ENCODE measurements at places on chromosomes 3 and 15.

- no peak for DNase-seq
Observed at GRCh38 chr3:172224560-172225214, 185.3 kb downstream of the FNDC3B start.

DNA sequence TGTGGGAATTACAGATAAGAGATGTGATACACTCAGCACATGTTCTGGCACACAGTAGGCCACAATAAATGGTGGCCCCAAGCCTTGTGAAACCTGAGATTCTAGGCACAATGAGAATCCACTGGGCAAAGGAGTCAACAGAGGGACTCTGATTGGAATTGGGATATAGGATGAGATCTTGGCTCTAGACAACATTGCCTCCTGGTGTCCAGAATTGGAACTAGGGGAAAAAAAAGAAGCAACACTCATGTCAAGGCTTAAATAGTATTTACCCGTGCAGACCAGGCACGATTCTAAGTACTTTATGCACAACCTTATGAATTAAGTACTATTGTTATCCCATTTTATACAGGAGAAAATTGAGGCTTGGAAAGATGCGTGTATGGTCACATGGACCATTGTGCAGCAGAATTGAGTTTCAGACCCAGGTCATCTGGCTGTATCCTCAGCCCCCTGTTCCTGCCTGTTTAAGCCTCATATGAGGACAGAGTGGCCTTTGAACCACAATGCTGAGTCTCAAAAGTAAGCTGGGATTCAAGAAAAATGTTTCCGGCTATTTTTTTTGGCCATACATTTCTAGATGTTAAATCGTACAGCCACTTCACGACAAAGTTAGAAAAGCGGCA lies 124.8 kb downstream of the SV2B start:
- DNase-seq, result no peak

DNA sequence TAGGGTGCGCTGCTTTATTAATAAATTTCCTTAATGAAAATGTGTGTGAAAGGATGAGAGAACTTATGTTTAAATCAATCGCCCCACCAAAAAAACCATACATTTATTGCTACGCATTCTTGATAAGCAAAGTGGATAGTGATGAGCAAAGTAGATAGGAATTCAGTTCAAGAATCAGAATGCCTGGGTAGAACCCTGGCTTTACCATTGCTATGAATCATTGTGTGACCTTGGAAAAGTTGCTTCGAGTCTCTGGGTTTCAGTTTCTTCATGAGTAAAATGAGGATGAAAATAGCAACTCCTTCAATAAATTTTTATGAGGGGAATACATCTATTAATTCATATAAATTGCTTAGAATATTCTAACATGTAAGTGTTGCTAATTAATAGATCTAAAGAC lies 2.6 kb upstream of the ALCAM start:
- no peak for DNase-seq

GRCh38 chr3:158703566-158703965 lies 28.7 kb downstream of the RARRES1 start:
- no peak for DNase-seq

GRCh38 chr15:77461486-77461885 lies 40.8 kb downstream of the HMG20A start:
- DNase-seq, result no peak

DNA sequence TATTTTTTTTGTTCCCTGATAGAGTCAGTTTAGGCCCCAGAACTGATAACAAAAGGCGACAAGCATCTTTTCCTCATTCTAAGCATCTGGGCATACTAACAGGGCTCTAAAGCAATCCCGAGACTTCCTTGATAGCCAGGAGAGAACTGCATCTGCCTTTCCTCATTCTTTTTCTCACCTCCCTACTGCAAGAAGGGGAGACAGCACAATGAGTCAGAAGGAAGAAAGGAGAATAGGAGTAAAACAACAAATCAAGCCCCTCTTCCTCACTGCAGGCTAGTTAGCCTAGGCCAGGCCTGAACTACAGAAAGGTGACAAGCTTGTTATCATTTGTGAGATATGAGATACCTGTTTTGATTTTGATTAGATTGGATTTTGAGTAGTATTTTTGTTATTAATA lies 97.9 kb downstream of the NAALADL2 start:
- no peak for DNase-seq

GRCh38 chr3:5678248-5678647 lies 490.7 kb downstream of the EDEM1 start:
- no peak for DNase-seq

- DNase-seq, result no peak
Observed at GRCh38 chr3:194608981-194609380, 24.2 kb downstream of the TMEM44 start.

- peak; percentile 35 for DNase-seq
Observed at GRCh38 chr3:43638594-43639447, 17.0 kb upstream of the ANO10 start.

- no peak for DNase-seq
Observed at GRCh38 chr15:66089049-66089448, 164.5 kb downstream of the MEGF11 start.

DNA sequence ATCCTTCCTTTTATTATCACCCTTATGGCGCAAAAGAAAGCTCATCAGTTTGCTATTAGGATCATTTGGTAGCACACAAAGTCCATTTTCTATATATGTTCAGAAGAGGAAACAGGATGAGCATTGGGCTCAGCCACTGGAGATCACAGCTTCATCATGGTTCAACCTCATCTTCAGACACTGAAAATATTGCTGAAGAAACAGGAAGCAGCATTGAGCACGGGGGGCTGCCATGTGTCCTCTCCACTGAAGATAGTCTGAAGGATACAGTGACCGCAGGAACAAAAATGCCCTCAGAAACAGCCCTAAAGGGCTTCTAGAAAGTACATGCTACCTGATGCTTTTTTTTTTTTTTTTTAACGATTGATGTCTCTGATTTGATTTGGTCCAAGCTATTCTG lies 835.3 kb upstream of the CFAP20DC start:
- no peak for DNase-seq

DNA sequence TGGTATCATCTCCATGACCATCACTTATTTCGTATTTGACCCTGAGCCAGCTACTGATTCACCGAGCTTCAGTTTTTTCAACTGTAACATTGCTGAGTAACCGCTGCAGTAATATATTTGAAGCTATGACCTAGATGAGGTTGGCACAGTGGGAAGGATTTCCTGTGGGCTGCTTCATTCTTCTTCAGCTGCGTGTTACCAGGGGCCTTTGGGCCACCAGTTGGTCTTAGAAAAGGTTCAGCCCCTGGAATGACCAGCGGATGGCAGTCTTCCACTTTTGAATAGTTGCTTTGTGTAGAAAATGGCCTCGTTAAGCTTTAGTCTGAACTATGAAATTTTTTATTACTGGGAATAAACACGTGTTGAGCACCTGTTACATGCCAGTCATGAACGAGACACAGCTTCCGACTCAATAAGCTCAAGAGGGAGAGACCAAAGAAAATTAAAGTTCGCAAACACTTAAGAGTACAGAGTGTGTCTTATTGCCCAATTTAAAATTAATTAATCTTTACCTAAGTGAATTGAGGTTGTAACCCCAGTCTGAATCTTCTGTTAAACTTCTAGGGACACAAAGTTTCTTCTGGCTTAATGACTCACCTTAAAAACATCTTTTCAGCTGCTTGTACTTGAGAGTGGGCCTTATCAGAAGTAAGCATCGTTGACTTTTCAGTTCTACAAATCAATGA lies 57.6 kb upstream of the NR2E3 start:
- no peak for DNase-seq

DNA sequence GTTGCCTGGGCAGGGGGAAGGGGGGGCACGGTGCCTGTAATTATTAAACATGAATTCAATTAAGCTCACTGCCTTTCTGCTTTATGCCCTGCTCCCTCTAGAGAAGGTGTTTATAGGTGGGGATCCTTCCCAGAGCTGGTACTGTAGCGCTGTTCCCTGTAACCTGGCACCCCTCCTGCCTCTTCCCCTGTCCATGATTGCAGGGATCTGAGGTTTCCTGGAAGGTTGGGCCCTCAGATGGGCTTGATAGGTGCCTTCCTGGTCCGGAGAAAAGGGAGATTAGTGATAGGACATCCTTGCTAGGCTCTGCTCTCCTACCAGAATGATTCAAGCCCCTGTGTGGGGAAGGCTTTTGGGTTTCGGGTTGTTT lies 2.1 kb upstream of the FAM131A start:
- DNase-seq, result no peak

GRCh38 chr3:22117091-22117490 lies 366.1 kb upstream of the ZNF385D start:
- DNase-seq, result no peak

DNA sequence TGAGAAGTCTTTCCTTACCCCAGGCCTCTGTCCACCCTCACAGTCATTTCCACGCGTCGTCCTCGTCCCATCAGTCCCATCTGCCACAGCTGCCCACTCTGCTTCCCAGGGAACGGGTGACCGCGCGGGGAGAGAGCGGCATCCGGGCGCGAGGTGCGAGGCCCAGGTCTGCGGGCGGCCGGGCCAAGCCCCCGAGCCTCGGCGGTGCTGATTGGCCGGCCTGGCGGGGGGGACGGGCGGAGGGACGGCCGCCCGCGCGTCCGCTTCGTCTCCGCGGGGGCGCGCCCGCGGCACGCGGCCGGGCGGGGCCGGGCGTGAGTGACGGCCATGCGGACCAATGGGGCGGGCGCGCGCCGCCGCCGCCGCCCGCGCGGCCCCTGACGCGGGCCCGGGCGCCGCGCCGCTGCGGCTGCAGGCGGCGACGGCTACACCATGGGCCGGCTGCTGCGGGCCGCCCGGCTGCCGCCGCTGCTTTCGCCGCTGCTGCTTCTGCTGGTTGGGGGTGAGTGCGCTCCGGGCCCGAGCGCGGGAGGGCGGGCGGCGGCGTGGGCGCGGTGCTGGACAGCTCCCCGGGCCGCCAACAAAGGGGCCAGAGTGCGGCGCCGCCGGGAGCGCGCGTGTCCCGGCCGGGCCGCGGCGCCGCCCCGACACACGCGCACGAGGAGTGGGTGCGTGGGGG lies at the start of gene PODXL2:
Gene PODXL2, plus strand, starts transcription at position 398 of the 679 bp plus-strand sequence. Its CDS starts 35 bp downstream, at position 433.
- DNase-seq, result peak; percentile 32

GRCh38 chr3:186330772-186331460 lies 31.1 kb downstream of the DGKG start:
- DNase-seq, result no peak

GRCh38 chr15:60835974-60836373 lies 357.0 kb upstream of the ICE2 start:
- DNase-seq, result no peak

DNA sequence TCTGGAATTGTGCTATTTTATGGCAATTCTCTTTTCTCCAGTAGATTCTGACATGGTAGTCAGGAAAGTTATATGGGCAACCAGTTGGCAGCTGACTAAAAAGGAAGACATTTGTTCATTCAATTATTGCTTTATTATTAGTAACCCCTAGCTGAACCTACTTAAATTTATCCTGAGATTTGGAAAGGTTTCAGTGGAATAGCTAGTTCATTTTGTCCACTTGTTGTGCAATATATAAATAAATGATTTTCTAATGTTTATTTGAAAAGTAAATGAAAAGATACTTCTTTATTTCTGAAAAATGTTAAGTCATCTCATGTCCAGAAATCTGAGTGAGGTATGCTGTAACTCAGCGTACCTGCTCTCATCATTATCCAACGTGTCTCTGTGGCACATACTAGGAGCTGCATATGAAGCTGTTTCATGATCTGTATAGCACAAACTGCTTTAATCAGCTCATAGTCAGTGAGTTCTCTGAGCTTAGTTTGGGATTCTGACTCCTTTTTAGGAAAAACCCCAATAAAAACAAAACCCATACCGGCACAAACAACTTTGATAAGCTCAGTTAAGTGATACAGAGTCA lies 35.9 kb downstream of the RARB start:
- DNase-seq, result no peak

DNA sequence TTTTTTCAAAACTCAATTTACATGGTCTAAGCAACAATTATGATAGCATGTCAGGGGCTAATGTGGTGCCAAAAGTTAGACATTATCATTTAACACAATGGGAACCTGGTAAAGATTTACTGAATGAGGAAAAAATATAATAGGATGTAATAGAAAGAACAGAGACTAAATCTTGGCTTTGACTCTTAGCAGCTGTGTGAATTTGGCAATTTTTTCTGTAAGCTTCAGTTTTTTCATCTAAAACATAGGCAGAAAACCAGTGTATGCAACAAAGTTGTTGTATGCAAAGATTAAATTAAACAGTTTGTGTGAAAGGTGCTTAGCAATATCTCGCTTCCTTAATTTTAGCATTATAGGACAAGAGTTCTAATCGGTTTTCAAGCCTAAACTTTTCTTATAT lies 57.6 kb downstream of the ZBTB20 start:
- no peak for DNase-seq

DNA sequence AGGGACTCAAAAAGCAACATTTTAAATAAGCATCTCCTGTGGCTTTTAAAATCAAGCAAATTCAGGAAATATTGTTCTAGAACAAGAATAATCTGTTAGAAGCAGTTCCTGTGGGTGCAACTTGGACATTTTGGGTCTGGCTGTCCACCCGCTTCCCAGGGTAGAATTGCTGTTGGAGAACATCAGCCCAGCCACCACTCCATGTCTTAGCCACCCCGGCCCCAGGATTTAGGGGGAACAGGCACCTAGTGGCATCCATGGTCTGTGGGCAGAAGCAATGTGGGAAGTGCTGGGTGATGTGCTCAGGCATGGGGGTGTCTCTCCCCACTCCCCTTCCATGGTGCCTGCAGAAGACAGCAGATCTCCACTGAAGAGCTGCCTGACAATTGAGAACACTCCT lies 162.6 kb downstream of the KLF13 start:
- DNase-seq, result no peak

DNA sequence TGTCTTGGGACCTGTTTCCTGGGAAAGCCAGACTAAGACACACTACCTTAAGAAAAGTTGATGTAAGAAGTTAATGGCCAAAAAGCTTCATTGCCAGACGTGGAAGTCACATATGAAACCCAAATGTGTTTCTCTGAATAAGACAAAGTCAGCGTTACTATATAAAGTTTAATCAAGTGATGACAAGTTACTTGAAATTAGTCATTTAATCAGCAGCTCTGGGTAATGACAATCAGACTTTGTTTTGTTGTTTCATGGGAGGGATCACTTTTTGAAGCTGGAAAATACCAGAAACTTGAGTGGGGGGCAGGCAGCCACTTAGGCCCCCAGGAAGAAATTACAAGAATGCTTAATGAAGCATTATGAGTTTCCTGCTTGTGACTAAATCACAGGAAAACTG lies 218.6 kb downstream of the PTPRG start:
- no peak for DNase-seq

GRCh38 chr3:145266368-145266767 lies 894.6 kb downstream of the PLOD2 start:
- no peak for DNase-seq

- DNase-seq, result no peak
Observed at GRCh38 chr3:56916716-56917360, 115.1 kb upstream of the ARHGEF3 start.

GRCh38 chr3:195150181-195151118 lies 120.5 kb downstream of the XXYLT1 start:
- DNase-seq, result peak; percentile 8

DNA sequence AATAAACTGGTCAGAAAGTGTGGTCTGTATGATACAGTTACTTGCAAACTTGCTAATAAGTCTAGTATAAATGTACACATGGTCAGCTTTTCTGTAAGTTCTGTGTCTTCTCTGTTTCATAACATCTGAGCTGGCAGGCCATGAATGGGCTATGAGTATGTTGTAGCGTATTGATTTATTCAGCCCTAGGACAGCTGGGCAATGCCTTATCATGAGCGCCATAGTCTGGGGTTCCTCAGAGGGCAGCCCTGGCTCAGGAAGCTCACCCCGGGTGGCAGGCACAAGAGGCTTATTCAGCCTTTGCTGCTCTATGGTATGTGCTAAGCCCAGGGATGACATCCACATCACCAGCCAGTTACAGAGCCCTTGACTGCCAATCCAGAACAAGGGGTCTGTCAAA lies 50.7 kb upstream of the CCR2 start:
- no peak for DNase-seq

- no peak for DNase-seq
Observed at GRCh38 chr15:68589783-68590710, 11.3 kb downstream of the CORO2B start.

Data from activated naive CD4-positive, alpha-beta T cell treated with Interleukin-2 at 50 U/mL for 16 hours (primary cell).